Activated CD4-positive, CD25-positive, alpha-beta regulatory T cell treated with anti-CD3 and anti-CD28 coated beads, Interleukin-2, amount 50 U/mL, for 16 hours (primary cell): ENCODE measurements at places on chromosomes 11 and 22.

DNA sequence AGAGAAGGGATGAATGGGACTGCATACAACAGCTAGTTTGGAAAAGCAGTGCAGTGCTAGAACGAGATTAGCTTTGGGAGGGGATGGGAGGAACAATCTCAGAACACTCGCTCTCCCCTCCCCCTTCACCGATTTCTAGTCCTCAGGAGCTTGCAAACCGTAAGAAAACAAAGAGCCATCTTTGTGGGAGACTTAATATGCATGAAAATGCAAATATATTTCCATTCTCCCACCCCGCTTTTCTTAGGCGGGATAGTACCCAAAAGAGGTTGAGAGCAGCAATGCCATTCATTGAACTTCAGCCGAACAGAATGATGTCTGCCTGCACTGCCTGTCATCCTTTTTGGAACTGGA lies 1.1 kb downstream of the SPINDOC start:
- DNase-seq: no peak

DNA sequence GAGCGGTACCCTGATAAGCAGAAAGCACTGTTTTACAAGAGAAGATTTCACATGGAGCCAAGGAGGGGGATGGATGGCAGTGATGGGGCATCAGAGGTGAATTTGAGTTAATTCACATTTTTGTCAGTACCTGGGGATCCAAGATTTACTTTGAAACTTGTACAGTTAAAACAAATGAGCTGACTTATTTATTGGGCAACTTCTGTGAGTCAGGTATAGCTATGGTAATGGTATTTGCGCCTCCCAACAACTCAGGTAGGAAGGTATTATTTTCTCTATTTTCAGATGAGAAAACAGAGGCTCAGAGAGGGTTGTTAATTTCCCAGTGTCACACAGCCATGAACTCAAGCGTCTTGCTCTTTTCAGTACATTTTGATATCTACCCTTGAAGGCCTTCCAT lies 83.6 kb downstream of the PRR5L start:
- DNase-seq: no peak

- no peak for DNase-seq
These were observed 3.6 kb downstream of the HMOX1 start for GRCh38 chr22:35384527-35384926.

DNA sequence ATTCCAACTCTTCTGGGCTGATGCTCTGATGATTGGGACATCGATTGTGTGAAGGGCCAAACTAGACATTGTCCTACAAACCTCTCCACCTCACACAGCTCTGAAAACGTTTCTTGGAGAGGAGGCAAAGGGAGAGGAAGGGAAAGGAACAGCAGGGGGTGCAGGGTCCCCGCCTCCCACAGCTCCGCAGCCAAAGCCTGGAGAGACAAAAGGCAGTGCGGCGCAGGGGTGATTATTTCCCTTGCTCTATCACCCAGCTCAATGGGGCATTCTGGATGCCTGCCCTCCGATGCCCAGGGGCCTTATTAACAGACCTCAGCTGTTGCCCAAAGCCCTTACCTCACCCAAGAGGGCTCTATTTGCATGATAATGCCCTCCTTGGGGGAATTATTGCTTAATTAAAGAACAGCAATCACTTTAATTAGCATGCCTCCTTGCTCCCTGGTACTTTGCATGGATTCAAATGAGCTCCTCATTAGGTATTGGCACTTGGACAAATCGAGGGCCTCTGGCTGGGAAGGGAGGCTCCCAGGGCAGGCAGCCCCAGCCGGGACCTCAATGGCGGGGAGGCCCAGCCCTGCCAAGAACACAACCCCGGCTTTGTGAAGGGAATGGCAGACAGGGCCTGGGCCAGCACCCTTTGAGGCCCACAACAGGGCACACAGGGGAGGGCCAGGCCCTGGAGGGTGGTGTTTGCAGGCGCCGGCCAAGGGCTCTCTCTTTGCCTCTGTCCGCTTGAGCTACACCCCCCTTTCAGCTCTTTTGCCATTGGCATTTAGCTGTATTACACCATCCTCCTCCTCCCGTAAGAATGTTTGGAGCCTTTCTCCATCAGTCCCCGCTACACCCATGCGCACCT lies 19.8 kb upstream of the CDON start:
- no peak for DNase-seq

GRCh38 chr11:61002598-61002997 lies 31.1 kb downstream of the CD6 start:
- no peak for DNase-seq

DNA sequence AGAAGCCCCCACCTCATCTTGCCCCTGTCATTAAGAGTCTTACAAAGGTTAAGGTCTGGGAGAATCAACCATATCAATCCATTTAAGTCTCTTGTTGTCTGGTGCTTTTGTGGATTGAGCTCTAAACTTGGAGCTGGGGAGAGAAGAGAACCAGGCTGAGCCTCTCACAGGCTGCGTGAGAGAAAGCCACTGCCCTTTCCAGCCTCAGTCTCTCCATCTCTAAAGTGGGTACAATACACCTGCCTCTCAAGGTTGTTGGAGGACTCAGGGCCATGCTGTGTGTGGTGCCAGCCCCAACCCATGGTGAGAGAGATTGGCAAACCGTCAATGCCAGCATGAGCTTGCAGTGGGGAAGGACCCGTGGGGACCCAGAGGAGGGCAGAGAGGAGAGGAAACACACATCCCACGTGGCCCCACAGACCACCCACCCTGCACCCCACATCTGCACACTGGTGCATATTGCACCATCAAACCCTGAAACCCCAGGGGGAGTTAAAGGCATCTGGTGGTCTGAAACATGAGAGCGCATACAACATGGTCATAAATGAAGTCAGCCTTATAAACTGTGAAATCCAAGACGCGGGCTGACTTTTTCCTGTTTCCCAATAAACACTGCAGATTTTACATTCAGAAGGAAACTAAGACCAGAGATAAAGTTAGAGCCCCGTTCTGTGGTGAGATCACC lies 27.5 kb upstream of the FBLN1 start:
- DNase-seq: no peak

DNA sequence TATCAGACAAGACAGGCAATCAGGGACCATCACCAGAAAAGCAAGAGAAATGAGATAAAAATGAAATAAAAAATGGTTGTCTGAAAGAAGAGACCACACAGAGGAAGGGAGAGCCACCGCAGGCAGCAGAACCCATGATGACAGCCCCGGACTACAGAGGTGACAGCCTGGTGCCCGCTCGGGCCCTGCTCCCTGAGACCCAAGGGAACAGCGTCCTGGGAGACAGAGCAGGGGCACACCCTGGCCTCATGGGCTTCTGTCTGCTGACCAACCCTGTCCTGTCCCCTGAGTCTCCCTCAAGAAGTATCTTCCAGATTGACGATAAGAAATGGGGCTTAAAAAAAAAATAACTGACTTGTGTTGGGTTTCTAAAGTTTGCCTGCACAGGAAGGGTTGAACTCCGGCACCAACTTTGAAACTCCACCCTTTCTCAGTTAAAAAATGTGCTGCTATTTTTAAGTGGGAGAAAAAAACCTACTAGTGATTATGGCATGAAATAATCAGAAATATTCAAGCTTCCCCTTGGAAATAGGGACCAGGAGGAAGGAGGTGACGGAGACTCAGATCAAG lies 70.1 kb upstream of the TTLL12 start:
- DNase-seq: no peak

DNA sequence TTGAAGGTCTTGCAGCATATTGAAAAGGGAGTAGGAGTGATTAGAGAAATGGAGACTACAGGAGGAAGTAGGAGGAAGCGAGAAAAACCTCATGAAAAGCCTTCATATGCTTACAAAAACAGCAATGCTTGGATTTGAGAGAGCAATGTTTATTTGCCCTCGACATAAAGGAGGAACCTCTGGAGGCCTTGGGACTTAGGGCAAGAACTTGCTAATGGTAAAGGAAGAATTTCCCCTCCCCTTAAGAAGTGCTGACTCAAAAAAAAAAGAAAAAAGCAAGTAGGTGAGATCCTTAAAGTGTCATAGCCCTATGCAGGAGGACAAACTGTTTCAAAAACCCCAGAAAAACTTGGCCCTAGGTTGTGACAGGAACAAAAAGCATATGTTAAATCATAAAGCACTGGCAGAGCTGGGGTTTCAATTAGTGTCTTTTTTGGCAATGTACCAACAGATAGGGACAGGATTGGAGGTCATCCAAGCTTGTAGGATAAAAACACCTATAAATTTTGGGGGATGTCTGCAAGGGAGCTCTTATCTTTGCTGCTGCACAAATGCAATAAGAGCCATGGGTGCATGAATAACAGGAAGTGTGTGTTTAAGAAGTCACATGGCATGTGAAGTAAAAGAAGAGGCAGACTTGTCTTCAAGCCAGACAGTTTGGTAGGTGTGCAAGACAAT lies 4.9 kb downstream of the GLYAT start:
- no peak for DNase-seq

DNA sequence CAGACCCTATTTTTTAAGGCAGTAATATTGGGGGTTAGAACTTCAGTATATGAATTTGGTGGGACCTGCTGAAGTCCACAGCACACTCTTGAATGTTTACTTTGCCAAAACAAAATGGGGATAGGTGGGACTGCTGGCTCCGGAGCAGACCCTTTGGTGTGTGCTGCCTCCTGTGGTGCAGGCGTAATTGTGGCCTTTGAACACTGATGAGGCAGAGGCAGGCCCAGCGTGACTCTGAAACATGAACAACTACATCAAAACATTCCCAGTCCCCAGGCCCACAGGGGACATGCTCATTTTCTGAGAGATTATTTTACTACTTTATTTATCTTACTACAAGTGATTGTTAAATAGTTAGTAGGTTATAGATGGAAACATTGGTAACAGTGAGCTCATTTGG lies 225.0 kb upstream of the TBCEL start:
- DNase-seq: no peak

- DNase-seq: no peak
These were observed 855 bp upstream of the MS4A5 start for GRCh38 chr11:60428517-60428916.

DNA sequence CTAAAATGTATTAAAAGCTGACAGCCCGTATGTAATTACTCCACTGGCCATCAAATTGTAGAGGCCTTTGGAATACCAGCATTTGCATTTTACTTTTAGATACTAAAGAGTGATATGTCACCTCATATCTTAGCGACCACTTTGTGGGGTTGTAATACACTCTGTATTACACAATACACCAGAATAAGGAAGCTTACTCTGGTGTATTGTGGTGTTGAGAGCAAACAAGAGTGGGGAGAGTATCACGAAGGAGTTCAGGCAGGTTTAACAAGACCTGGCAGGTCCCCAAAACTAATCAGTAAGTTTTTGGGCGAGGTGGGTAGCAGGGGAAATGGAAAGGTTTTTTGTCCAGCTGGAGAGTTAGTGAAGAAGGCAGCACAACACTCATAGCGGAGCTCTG lies 3.2 kb downstream of the NUP50 start:
- DNase-seq: no peak

GRCh38 chr11:12755510-12756453 lies 81.6 kb downstream of the TEAD1 start:
- no peak for DNase-seq

GRCh38 chr11:112579282-112579681 lies 318.6 kb upstream of the PLET1 start:
- DNase-seq: no peak

DNA sequence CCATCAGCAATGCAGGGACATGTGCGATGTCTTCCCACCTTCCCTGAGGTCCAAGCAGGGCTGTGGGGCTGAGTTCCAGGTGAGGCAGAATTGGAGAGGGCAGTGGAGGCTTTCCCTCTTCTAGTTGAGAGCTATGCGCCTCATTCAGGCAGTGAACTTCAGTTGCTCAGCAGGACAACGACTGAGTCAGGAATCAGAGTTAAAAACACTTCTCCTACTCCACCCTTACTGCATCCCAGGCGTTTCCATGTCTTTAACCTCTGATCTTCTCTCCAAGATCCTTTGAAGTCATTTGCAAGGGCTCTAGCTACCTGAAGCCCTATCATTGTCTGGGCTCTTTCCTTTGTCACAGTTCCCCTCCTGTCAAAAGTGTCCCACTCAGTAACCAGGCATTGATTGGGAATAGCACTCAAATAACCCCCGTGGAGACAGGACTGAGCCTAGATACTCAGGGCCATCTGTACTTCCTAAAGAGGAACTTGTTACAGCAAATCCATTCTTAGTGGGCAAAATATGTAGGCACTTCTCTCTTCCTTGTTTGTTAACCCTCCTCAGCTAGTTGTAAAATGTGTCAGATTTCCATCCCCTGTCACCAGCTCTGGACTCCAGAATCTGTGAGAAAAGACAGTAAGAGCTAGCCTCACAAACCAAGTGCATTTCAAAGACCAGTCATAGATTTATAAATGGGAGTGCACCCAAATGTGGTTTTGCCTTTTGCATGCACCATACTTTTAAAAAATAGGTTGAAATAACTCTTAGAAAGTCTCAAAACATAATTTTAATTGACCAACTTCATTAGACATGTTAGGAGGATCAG lies 72.5 kb upstream of the MYO18B start:
- no peak for DNase-seq

- no peak for DNase-seq
These were observed 78.5 kb downstream of the SPON1 start for GRCh38 chr11:14041040-14041439.

- no peak for DNase-seq
These were observed 22.8 kb upstream of the PICK1 start for GRCh38 chr22:38034278-38034882.

- no peak for DNase-seq
These were observed 115.8 kb downstream of the NXPE2 start for GRCh38 chr11:114794048-114794684.

GRCh38 chr11:75140269-75141138 lies 10.4 kb upstream of the SLCO2B1 start:
- DNase-seq: peak; percentile 69

DNA sequence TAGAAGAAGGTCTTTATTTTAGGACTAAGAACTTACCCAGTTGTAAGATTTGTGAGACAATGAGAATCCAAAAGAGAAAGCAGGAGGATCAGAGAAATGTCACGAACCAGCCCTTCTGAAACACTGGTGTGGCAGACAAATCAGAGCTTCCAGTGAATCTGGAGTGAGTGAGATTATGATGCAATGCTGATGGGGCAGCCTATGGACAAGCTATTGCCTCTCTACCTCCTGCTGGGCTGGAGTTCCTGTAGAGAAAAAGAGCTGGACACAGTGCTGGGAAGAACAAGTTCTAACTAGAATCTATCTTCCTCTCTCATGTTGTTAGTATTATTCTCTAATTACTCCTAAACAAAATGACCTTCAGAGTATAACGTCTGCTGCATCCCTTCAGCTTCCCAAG lies 12.0 kb upstream of the ANO3 start:
- DNase-seq: no peak

GRCh38 chr11:6404342-6405051 lies 14.2 kb downstream of the SMPD1 start:
- DNase-seq: no peak

DNA sequence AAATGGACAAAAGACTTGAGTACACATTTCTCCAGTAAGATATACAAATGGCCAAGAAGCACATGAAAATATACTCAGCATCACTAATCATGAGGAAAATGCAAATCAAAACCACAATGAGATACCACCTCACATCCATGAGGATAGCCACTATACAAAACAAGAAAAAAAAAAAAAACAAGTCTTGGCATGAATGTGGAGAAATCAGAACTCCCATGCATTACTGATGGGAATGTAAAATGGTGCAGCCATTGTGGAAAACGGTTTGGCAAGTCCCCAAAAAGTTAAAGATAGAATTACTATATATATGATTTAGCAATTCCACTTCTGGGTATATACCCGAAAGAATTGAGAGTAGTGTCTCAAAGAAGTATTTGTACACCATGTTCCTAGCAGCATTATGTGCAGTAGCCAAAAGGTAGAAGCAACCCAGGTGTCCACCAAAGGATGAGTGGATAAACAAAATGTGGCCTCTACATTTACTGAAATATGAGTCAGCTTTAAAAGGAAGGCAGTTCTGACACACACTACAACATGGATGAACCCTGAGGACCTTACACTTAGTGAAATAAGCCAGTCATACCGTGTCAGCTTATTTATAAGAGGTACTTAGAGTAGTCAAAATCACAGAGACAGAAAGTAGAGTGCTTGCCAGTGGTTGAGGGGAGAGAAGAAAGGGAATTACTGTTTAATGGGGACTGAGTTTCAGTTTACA lies 146.3 kb downstream of the WNT7B start:
- DNase-seq: no peak
